ENCODE measurements at places on chromosomes 5 and 9. TPM values are rescaled to one million over a fixed set of nuclear protein-coding genes. Genes with fewer than 3 reads are reported as not detected.

DNA sequence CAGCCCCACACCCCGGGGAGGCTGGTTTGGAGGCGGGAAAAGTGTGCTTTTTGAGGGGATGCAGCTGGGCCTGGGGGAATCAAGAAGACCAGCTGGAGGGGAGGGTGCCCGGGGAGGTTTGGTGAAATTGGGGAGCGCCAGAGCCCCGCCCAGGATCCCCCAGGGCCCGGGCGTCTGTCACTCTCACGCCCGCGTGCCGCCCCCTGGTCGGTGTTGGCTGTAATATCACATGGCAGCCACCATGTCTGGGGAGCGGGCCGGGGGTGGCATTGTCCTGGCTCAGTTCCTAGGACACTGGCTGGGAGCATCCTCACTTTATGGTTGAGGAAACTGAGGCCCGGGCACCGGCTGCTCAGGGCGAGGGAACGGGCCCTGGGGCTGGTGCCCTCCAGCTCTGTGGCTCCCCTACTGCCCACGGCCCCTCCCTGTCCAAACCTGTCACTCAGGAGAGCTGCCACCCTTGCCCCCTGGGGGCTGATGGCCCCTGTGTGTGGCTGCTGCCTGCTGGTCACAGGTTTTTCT is 27.5 kb downstream of the ASS1 start:
- H3K27ac ChIP-seq: no peak overlapping the region
- peaks cover 19% of the 10 kb centered on the region for H3K27me3 ChIP-seq
- no peaks in the 10 kb centered on the region for H3K4me1 ChIP-seq
- no peaks in the 10 kb centered on the region for H3K36me3 ChIP-seq
- no peak for DNase-seq

GRCh38 chr9:121222524-121223171 is 21.0 kb upstream of the RAB14 start:
- no peaks in the 10 kb centered on the region for H3K27me3 ChIP-seq
- no peak overlapping the region for H3K4me3 ChIP-seq
- no peaks in the 10 kb centered on the region for H3K36me3 ChIP-seq

DNA sequence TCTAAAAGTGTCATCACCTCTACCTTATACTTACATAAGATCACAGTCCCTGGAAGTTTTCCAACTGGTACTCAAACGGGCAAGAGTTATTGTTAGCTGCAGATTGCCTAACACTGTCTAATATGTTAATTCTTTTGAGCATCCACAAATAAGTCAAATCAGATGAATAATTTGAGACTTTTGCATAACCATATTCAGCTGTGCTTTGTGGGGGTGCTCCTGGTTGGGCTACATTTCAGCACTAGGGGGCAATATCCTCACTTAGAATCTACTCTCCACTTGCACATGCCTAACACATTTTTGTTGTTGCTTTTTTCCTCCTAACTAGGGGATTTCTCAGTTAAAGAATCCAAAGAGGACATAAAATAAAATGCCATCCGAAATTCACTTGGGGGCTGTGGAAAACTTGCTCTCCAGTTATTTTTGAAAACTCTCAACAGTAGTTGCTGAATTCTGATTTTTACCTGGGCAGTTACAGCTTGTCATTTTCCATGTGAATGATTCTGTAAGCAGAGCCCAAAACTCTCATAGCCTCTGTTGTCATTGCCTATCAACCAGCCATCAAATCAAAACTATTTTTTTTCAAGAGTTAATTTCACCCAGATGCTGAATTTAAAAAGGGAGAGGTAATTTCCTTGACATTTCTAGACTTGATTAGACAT is 71.5 kb downstream of the TRIM36 start:
- no peaks in the 10 kb centered on the region for H3K4me1 ChIP-seq
- no peaks in the 10 kb centered on the region for H3K27me3 ChIP-seq
- no peak overlapping the region for H3K4me3 ChIP-seq
- DNase-seq: no peak
- H3K27ac ChIP-seq: no peak overlapping the region
- no peaks in the 10 kb centered on the region for H3K36me3 ChIP-seq

DNA sequence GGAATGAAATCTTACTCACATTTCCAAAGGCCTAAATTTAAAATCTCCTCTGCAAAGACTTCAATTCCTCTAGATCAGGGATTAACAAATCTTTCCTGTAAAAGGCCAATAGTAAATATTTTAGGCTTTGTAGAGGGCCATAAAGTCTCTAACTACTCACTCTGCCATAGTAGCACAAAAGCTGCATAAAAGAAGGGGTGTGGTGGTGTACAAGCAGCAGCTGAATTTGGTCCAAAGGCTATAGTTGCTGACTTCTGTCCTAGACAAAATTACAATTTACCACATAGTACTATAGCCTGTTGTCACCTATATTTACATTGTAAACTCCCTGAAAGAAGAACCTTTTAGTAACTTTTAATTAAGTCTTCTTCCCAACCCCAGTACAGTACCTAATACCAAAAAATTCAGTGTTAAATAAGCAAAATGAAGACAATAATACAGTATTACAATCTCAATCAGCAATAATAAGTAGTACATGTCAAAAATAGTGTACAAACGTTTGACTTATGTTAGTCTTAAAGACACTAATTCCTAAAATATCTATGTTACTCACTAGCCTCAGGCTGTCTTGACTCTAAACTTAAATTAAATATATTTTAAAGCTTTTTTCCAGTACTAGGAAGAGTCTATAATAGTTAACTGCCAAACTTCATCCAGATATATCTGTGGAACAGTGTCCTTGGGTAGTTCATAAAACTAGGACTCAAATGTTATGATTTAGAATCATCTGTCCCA is 6.9 kb downstream of the CETN3 start:
- no peak overlapping the region for H3K4me3 ChIP-seq
- H3K27me3 ChIP-seq: no peaks in the 10 kb centered on the region
- H3K36me3 ChIP-seq: no peaks in the 10 kb centered on the region
- H3K27ac ChIP-seq: no peak overlapping the region
- DNase-seq: no peak

- no peak overlapping the region for H3K27ac ChIP-seq
- no peak overlapping the region for H3K4me3 ChIP-seq
- no peaks in the 10 kb centered on the region for H3K36me3 ChIP-seq
- no peak for DNase-seq
- H3K27me3 ChIP-seq: no peaks in the 10 kb centered on the region
These were observed 56.1 kb downstream of the IRX2 start for GRCh38 chr5:2695200-2695891.

DNA sequence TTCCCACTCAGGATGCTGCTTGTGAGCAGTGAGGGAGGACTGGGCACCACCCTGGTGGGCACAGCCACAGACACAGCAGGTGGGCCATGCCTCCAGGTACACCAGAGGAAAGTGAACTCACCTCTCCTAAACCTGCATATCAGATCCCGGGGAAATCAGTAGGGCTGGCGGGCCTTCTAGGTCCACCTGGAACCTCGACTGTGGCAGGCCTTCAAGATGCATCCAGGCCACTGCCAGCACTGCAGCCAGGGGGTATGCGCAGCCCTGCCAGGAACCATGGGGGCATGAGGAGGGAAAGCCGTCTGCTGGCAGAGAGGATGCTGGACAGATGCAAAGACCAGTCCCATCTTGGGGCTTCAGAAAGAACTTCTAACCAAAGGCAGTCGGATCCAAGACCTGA is 270.6 kb upstream of the IRX4 start:
- no peak for DNase-seq
- H3K27ac ChIP-seq: no peak overlapping the region
- H3K4me3 ChIP-seq: no peak overlapping the region
- H3K4me1 ChIP-seq: no peaks in the 10 kb centered on the region

DNA sequence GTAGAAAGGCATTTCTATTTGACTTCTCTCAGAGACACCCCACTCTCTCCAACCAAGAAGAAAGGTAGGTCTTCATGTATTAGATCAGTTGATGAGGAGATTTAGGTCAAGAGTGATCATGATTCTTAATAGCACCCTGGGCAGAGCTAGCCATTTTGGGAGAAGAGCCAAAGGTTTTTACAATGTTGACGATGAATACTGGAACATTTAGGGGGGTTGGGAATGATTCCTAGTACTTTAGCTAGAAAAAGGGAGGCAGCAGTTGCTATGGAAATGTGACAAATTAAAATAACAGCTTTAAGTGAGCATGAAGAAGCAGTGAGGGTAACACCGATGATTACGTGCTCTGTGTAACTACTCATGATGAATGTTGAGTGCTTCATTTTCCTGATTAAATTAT is 9.5 kb upstream of the RPS23 start:
- H3K4me1 ChIP-seq: no peaks in the 10 kb centered on the region
- DNase-seq: no peak
- H3K27me3 ChIP-seq: no peaks in the 10 kb centered on the region
- H3K4me3 ChIP-seq: no peak overlapping the region

DNA sequence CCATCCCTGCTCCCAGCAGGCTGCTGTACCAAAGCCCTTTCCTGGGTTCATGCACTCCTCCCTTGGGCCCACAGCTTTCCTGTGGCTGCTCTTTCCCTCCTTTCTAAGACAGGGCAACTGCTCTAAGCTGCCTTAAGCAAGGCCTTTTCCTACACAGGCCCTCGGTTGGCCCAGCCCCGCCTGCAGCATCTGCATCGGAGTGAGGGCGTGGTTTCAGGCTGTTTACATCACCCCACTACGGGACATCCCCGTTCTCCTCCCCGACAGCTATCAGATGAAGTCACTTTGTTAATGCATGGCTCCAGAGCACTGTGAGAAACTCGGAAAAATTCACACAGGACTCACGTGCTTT is 3.4 kb downstream of the DPH7 start:
- DNase-seq: no peak
- H3K4me1 ChIP-seq: peaks cover 44% of the 10 kb centered on the region
- peaks cover 63% of the 10 kb centered on the region for H3K36me3 ChIP-seq
- no peak overlapping the region for H3K27ac ChIP-seq

GRCh38 chr9:124347206-124347967 is 67.9 kb downstream of the PSMB7 start:
- DNase-seq: no peak

DNA sequence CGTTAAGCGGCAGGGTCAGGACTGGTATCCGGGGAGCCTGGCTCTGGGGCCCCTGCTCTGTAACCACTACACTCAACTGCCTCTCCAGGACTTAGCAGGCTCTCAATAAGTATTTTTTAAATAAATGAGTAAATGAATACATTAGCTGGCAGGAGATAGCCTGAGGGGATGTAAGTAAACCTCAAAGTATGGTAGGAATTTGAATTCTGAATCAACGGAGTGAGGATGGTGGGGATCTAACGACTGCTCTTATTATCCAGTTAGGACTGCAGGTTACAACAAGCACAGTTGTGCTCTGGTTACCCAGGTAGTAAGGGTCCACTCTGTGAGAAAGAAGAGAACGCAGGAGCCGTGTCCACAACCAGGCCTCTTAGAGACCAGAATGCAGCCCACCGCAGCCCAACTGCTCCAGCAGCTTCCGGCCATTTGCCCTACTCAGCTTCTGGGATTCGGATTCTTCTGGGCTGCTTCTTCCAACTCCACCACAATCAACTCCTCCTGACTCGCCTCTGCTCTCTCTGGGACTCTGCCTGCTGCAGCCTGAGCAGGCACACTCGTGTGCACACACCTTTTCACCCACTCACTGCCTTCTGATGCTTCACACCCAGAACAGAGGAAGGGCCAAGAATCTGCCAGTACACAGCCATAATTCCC is 52.6 kb downstream of the MED27 start:
- no peak overlapping the region for H3K4me3 ChIP-seq
- H3K27me3 ChIP-seq: no peaks in the 10 kb centered on the region
- H3K27ac ChIP-seq: no peak overlapping the region

- DNase-seq: no peak
- H3K36me3 ChIP-seq: no peaks in the 10 kb centered on the region
- H3K4me3 ChIP-seq: no peak overlapping the region
- H3K27ac ChIP-seq: no peak overlapping the region
- no peaks in the 10 kb centered on the region for H3K27me3 ChIP-seq
- H3K4me1 ChIP-seq: no peaks in the 10 kb centered on the region
These were observed 220.6 kb downstream of the DMAC1 start for GRCh38 chr9:7578951-7579350.

DNA sequence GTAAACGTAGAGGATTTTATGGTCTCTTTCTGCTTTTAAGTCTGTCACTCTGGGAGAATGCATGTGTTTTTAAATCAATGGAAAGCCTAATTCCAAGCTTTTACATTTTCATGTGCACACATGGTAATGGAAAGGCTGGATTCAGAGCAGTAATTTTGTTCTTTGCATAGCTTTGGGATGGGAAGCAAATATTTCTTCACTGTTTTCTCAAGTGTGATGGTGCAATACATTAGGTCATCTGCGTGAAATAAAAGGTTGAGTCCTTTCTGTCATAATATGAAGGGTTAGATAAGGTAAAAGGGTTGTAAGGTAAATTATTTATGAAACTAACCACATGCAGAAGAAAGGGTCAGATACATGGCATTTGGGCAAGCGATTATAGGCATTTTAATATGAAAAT is 88.2 kb upstream of the NR3C1 start:
- no peak for DNase-seq
- H3K4me1 ChIP-seq: no peaks in the 10 kb centered on the region
- H3K4me3 ChIP-seq: no peak overlapping the region
- no peaks in the 10 kb centered on the region for H3K36me3 ChIP-seq
- H3K27ac ChIP-seq: no peak overlapping the region

GRCh38 chr9:76231001-76231400 is 163.2 kb downstream of the RFK start:
- no peak for DNase-seq
- H3K27me3 ChIP-seq: no peaks in the 10 kb centered on the region
- H3K36me3 ChIP-seq: no peaks in the 10 kb centered on the region
- H3K4me1 ChIP-seq: no peaks in the 10 kb centered on the region

- H3K4me1 ChIP-seq: no peaks in the 10 kb centered on the region
- H3K36me3 ChIP-seq: no peaks in the 10 kb centered on the region
- H3K27ac ChIP-seq: no peak overlapping the region
- no peak overlapping the region for H3K4me3 ChIP-seq
These were observed 32.0 kb upstream of the EXOC3 start for GRCh38 chr5:410911-411517.

DNA sequence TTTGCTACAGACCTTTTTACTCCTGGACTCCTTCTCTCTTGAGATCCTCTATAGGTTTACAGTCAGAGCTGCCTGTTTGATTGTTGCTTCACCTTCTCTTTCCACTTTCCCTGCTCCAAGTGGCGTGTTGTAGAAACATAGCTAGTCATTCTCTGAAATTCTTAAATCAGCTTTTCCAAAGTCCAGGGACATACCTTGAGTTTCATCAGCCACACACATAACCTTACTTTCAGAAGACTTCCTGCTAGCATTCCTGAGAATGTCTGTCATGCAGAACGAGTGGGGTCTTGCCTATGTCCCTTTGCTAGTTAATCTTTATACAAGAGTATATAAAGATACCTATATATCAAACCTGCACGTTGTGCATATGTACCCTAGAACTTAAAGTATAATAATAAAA is 230.3 kb upstream of the ZNF462 start:
- H3K4me3 ChIP-seq: no peak overlapping the region
- H3K4me1 ChIP-seq: no peaks in the 10 kb centered on the region
- H3K27me3 ChIP-seq: no peaks in the 10 kb centered on the region
- H3K27ac ChIP-seq: no peak overlapping the region
- no peak for DNase-seq
- H3K36me3 ChIP-seq: no peaks in the 10 kb centered on the region

PDGFRB gene
- 175 TPM for total RNA-seq

GOLPH3 gene
- 115 TPM for total RNA-seq

FBXL7 gene
- total RNA-seq: 33.6 TPM

ARL10 gene
- 12.0 TPM for total RNA-seq

FOXD1 gene
- 76.1 TPM for total RNA-seq

INSL6 gene
- total RNA-seq: not detected

RABGAP1 gene
- 71.5 TPM for total RNA-seq
